ENCODE measurements at places on chromosomes 7 and 10.

- DNase-seq: no peak
Observed at GRCh38 chr7:21971780-21972396, 26.2 kb upstream of the CDCA7L start.

GRCh38 chr10:113161066-113161465, 211.0 kb downstream of the TCF7L2 start:
- DNase-seq: no peak

DNA sequence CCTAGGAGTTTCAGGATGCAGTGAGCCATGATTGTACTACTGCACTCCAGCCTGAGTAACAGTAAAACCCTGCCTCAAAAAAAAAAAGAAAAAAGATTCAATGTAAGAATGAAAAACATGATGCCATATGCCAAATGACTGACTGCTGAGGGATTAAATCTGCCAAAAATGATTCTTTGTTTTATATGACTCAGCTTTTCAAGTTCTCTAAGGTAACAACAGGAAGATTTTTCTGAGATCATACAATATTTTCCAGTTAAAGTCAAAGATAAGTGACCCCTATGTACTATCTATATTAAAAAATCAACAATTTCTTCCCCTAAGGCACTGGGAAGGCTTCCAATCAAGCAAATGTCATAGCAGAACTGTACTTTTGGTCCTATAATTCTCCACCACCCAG, 271.2 kb upstream of the IMMP2L start:
- DNase-seq: no peak

GRCh38 chr7:50262446-50262845, 42.1 kb upstream of the IKZF1 start:
- DNase-seq: no peak

DNA sequence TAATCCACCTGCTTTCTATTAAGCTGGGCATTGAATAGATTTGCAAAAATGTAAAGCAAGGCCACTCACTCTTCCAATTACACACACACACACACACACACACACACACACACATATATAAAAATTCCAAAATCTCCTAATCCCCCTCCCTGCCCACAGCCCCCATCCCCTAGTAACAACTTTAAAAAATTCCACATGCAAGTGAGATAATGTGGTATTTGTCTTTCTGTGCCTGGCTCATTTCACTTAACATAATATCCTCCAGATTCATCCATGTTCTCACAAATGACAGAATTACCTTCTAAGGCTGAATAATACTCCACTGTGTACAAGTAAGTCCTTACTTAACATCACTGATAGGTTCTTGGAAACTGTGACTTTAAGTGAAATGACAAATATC, 24.2 kb downstream of the SH2D4B start:
- DNase-seq: no peak

DNA sequence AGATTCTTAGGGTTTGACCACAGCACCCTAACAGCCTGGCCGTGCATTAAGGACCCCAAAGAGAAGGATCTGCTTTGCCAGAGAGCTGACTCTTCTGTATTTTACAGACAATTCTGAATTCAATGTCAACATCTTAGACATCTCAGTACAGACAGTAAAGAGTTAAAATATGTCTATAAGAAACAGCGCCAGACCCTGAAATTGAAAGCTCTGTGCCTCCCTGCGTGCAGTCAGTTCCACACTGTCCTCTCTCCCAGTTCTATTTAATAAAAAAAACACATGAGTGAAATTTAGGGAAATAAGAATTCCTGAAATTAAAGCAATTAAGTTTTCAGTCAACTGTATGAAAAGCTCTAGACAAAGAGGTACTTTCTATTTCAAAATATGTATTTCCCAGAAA, 45.1 kb downstream of the MET start:
- no peak for DNase-seq

GRCh38 chr7:98831641-98832221, 38.1 kb downstream of the TMEM130 start:
- no peak for DNase-seq

- no peak for DNase-seq
Observed at GRCh38 chr10:28304032-28304571, 1.2 kb upstream of the MPP7 start.

DNA sequence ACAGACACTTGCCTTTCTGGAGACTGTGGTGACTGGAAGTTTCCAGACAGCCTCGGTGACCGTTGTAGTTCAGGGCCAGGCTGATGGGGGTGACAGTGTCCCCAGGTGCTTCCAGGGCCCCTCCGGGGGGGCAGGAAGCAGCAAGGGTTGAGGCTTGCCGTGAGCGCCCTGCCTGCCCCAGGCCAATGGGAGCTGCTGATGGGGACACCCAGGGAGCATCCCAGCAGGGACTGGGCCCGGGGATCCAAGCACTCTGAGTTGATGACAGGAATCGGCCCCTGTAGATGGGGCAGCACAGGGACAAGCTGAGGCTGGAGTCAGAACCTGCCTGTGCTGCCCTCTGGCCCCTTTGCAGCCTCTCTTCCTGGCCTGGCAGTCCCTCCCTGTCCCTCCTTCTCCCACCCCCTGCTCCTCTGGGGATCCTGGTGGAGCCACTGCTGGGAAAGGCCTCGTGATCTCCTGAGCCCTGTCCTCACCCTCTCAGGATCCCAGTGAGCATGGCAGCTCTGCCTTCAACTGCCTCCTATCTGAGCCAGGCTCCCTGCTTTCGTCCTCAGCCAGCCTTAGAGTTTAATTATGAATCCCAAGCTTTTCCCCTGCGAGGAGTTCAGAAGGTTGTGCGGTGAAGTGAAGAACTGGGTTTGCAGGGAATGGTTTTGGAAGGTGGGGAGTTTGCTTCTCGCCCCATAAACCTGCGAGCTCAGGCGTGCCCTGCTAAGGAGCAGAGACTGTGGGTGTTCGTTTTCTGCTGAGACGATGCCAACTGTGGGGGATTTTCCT, 84.7 kb downstream of the ADCY1 start:
- no peak for DNase-seq

- DNase-seq: no peak
Observed at GRCh38 chr7:90256778-90257177, 11.8 kb downstream of the CFAP69 start.

DNA sequence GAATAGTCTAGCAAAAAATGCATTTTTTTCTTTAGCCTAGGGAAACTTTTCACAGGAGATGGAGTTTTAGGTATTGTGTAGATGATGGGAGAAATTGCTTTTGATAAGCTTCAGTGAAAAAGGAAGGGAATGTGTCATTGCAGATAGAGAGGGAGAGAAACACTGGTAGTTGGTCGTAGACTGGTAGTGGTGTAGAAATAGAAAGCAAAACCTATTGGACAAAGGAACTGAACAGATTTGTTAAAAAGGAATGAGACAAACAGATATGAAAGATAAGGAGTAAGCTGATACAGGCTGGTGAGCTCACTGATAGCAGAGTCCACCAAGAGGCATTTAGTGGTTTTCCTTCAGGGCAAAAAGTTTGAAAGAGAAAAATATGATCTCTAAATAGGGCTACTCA, 94.3 kb downstream of the ZEB1 start:
- no peak for DNase-seq

DNA sequence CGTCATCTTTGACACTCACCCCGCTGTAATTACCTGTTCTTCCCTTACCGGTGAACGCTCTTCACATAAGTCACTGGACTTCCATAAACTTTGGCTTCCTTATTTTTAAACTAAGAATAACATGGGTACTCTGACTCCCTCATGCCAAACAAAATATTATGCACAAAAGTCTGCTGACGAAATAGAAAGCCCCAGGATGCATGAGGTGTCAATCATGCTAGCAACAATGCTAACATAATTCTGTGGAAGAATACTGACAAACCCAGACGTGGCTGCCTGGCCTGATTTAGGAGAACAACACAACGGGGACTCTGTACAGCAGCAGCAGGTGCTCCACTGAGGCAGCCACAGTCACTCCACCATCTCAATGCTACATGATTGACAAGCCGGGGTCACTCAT, 137.5 kb downstream of the CCDC71L start:
- no peak for DNase-seq

- no peak for DNase-seq
Observed at GRCh38 chr10:125035588-125036295, 93.8 kb downstream of the ZRANB1 start.

DNA sequence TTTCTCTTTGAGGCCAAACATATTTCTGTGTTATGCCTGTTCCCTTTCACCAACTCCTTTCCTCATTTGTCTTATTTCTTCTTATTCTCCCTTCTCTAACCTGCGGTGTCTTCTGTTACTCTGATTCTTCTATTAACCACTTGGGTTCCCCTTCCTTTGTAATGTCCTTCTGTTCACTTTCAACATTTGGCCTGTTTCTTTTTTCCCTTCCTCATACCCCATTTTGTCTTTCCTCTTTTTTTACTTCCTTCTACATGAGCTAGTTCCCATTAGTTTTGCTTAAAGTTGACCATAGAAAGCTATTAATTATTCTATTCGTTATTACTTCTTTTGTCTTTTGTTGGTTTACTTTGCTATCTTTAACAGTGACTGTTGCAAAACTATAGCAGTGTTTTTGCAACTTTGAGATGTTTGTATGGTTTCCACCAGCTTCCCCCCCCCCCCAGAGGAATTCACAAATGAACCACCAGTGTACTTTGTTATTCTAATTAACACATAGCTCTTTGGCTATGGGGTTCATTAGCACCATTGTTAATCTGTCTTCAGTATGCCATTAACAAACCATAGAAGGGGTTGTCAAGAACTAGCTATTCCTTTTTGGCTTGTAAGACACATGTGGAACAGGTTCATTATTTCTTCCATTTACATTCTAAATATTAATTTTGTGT, 2.9 kb downstream of the LRGUK start:
- no peak for DNase-seq

DNA sequence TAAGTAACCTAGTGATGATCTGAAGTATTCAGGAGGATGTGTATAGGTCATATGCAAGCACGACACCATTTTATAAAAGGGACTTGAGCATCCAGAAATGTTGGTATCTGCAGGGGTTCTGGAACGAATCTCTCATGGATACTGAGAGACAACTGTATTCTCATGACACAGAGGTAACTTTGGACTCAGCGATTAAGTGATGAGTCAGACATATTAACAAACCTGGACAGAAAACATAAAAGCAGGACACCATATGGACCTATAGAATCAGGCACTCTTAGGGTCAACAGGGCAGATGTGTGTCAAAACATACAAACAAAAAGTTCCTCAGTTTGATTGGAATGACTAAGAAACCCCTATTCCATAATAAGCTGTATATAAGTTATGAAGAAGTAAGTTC, 248.1 kb downstream of the ANKRD7 start:
- DNase-seq: no peak

DNA sequence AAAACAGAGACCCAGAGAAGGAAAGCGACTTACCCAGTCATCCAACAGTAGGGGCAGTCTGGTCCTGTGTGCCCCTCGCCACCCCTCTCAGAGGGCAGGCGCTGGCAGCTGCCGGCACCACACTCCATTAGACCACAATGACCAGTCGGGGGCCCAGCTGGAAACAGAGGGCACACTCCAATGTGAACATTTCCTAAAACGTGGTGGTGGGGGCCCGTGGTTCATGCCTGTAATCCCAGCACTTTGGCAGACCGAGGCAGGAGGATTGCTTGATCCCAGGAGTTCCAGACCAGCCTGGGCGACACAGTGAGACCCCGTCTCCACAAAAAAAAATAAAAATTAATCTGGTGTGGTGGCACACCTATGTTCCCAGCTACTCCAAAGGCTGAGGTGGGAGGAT, 912 bp upstream of the OAT start:
- DNase-seq: no peak

DNA sequence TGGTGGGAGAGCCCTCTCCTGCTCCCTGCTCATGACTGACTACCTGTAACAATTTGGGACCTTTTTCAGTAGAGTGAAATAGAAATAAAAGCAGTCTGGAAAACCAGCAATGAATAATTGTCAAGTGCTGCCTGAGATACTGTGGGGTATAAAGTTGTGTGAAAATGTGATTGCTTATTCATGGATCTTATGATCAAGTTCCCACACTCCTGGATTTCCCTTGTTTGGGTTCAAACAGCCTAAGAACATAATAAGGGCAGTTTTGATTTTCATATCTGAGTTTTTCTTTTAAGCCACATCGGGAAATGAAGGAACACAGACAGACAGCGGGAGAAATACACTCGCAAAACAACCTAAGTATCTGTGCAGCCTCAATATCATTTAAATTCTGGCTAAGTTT, 52.9 kb downstream of the CALD1 start:
- DNase-seq: no peak

- DNase-seq: no peak
Observed at GRCh38 chr10:52633266-52633665, 139.3 kb downstream of the MBL2 start.

GRCh38 chr7:16649196-16649595, 3.2 kb downstream of the BZW2 start:
- no peak for DNase-seq

GRCh38 chr10:804191-804781, 114.8 kb upstream of the DIP2C start:
- DNase-seq: no peak

DNA sequence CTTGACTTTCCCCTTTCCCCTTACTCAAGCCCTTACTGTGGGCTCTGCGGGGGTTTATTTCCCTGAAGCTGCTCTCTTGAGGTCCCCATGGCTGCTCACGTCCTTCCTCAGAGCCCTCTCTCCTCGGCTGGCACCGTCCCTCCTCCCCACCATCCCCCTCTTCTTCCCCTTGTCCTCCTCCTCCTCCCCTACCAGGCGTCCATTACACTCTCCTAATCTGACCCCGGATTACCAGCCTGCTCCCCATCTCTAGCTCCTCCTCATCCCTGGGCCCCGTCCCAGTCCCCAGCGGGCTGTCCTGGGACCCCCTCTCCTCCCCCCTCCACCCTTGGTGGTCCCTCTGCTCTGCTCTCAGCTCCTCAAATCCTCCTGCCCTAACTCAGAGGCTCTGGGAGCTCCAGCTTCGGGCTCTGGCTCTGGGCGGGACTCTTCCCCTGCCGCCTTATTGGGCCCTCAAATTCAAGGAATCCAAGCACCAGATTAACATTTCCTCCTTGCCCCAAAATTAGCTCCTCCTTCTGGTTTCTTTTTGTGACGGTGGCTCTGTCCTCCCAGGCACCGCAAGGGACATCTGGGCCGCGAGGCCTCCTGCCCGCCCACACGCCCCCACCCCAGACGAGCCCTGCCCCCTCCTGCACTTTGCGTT, 48.5 kb upstream of the LEP start:
- no peak for DNase-seq

DNA sequence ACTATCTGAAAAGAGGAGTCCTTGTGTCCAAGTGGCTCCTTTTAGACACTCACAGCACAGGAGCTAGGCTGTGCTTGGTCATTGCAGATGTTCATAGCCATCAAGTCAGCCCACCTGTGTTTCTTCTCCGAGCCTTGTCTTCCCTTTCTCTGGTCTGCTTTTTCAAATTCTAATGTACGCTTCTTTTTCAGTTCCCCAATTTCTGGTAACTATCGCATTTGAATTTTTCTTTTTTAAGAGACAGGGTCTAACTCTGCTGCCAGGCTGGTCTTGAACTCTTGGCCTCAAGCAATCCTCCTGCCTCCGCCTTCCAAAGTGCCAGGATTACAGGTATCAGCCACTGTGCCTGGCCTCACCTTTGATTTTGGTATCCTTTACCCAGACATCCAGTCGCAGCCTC, 18.9 kb downstream of the APBB1IP start:
- no peak for DNase-seq

All from Panc1 (cell line).